ENCODE measurements at places on chromosomes 12 and 14. TPM values are rescaled to one million over a fixed set of nuclear protein-coding genes. Genes with fewer than 3 reads are reported as not detected.

DNA sequence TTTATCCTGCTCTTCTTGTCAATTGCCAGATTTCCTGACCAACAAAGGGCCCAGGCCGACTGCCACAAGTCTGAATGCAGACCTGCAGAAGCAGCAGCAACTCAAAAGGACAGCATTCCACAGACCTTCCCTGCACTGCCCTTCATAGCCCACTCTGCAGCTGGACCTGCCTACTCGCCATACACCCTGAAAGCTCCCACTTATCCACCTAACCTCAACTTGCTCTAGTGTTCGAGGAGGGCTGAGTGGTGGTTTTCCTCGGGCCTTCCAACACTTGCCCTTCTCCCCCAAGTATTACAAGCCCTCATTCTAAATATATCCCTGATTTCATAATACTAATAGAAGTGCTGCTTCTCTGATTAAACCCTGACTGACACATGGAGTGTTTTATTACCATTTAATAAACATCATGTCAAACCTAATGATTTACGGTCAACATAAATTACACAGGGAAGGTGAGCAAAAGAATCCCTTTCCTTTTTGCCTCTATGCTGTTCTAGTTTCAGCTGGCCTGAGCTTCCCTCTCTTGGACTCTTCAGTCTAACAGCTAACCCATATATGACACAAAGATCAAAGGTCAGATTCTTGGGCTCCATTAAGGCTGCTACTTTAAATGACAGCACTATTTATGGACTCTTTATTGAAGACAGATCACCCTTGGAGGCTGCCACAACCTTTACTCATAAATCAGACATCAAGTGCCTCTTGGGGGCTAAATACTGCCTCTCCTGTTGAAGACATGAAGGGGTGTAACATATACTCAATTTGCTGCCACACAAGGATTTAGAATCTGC is 1546.9 kb upstream of the TMEM132C start:
- H3K27ac ChIP-seq: no peak overlapping the region
- no peaks in the 10 kb centered on the region for H3K4me1 ChIP-seq
- no peaks in the 10 kb centered on the region for H3K27me3 ChIP-seq
- no peak overlapping the region for H3K4me3 ChIP-seq
- no peak for DNase-seq

GRCh38 chr14:23447361-23448350 is 12.2 kb upstream of the MYH7 start:
- DNase-seq: no peak
- H3K27me3 ChIP-seq: no peaks in the 10 kb centered on the region
- H3K36me3 ChIP-seq: no peaks in the 10 kb centered on the region
- no peaks in the 10 kb centered on the region for H3K4me1 ChIP-seq

- DNase-seq: no peak
- no peaks in the 10 kb centered on the region for H3K27me3 ChIP-seq
- H3K4me3 ChIP-seq: no peak overlapping the region
- H3K36me3 ChIP-seq: no peaks in the 10 kb centered on the region
- H3K4me1 ChIP-seq: peaks cover 10% of the 10 kb centered on the region
- peak overlapping the region; percentile 49 for H3K27ac ChIP-seq
Observed at GRCh38 chr14:72802588-72802946, 91.3 kb downstream of the DPF3 start.

DNA sequence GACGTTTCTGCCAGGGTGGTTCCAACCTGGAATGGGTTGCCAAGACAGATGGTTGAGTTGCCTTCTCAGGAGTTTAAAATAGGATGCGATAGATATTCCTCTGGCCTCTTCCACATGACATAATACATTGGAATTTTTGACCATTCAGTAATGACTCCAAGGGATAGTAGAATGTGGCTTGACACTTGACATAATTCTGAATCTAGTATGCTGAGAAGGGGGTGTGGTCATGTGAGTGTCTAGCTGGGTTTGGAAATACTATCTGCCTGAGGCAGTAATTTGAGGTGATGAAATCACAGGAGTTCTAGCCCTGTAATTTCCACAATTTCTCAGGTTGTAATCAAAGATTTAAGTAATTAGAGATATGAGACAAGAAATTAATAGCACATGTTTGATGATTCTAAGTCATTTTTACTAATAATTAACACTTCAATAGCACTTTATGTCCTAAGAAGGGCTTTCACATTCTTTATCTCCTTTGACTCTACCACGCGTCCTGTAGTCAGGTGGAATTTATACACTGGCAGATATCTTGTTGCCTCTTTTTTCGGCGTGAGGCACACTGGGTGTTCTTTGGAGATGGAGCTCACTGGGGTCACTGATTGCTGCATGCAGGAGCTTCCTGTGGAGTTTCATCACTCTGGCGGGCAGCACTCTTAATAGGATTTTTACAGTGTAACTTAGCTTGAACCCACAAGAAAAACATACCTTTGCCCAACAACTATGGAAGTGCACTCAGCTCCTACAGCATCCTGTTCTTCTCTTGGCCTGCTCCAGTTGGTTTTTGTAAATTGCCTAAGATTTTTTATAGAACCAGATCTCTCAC is 3.2 kb upstream of the AMIGO2 start:
- peaks cover 23% of the 10 kb centered on the region for H3K4me1 ChIP-seq
- no peaks in the 10 kb centered on the region for H3K36me3 ChIP-seq
- no peaks in the 10 kb centered on the region for H3K27me3 ChIP-seq

GRCh38 chr14:55910601-55911243 is 207.5 kb upstream of the PELI2 start:
- H3K4me1 ChIP-seq: peaks cover 13% of the 10 kb centered on the region
- no peaks in the 10 kb centered on the region for H3K27me3 ChIP-seq
- no peak overlapping the region for H3K4me3 ChIP-seq
- no peaks in the 10 kb centered on the region for H3K36me3 ChIP-seq

GRCh38 chr14:99909513-99910064 is 116.4 kb downstream of the EML1 start:
- H3K27me3 ChIP-seq: no peaks in the 10 kb centered on the region
- H3K36me3 ChIP-seq: peaks cover 99% of the 10 kb centered on the region
- no peak overlapping the region for H3K4me3 ChIP-seq
- no peak overlapping the region for H3K27ac ChIP-seq
- H3K4me1 ChIP-seq: no peaks in the 10 kb centered on the region

DNA sequence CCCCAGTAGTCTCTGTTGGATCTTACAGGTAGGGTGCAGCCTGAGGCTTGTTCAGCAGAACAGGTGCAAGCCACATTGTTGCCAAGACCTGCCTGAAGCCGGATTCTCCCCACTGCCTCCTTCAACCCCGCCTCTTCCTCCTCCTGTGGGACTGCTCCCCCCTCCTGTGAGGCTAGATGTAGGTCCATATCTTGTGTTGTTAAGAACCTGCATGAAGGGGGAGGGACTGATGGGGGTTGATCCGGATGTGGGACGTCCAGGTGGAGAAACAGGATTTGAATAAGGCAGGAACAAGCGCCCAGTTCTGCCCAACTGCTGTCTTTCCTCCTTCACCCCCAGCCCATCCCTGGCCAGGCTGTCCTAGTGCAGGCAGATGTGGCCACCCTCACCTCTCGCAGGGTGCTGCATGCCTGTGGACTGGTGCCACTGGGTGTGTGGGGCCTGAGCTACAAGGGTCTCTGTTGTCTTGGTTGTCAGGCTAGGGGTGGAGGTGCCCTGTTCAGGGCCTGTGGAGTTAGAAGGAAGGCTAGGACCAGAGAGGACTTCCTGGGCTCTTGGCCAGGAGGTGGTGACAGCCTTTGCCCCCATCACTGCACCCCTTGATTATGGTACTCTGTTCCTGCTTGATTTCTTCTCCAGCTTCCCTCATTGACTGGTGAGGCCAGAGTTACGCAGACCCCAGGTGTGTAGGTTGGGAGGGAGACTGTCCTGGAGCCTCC is 1.4 kb downstream of the NR4A1 start:
- H3K4me3 ChIP-seq: peak overlapping the region; percentile 70
- no peak for DNase-seq
- H3K27me3 ChIP-seq: no peaks in the 10 kb centered on the region
- peak overlapping the region; percentile 100 for H3K27ac ChIP-seq
- H3K4me1 ChIP-seq: peaks cover 75% of the 10 kb centered on the region

Gene NINJ2
- total RNA-seq: 2.9 TPM

- no peaks in the 10 kb centered on the region for H3K27me3 ChIP-seq
- H3K4me3 ChIP-seq: no peak overlapping the region
- no peaks in the 10 kb centered on the region for H3K36me3 ChIP-seq
- peak; percentile 78 for DNase-seq
- no peaks in the 10 kb centered on the region for H3K4me1 ChIP-seq
- no peak overlapping the region for H3K27ac ChIP-seq
Observed at GRCh38 chr14:98984027-98984718, 287.8 kb downstream of the BCL11B start.

DNA sequence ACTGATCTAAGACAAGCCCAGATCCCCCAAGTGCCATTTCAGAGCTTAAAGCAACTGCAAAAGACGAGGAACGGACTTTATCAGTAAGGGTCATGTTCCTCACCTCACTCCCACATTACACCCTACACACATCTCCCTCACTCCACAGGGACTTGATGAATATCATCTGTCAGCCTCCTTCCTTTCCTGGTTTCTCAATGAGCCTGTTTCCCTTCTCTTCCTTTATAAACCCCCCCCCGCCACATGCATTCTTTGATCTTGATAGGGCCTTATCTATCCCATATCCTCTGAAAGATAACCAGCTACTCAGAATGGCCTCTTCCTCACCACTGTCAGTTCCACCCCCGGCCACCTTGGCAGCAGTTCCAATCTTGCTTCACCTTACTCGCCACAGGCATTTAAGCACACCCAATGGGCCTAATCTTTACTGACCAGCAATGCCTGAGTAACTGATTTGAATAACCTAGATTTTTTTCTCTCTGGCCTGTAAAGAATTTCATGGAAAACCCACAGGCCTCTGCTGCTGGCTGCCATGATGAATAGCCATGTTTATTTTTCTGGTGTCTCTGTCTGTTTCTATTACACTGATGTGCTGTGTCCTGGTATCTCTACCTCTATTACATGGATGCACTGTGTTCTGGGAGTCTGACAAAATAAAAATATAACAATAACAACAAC is 138.7 kb downstream of the PHLDA1 start:
- no peaks in the 10 kb centered on the region for H3K4me1 ChIP-seq
- no peak for DNase-seq
- no peak overlapping the region for H3K27ac ChIP-seq
- H3K27me3 ChIP-seq: no peaks in the 10 kb centered on the region
- no peaks in the 10 kb centered on the region for H3K36me3 ChIP-seq

Data from esophagus muscularis mucosa (tissue), 4 donors.